ENCODE measurements at places on chromosomes 7 and 10.

GRCh38 chr10:343231-344220, 208.3 kb downstream of the ZMYND11 start:
- DNase-seq = no peak

DNA sequence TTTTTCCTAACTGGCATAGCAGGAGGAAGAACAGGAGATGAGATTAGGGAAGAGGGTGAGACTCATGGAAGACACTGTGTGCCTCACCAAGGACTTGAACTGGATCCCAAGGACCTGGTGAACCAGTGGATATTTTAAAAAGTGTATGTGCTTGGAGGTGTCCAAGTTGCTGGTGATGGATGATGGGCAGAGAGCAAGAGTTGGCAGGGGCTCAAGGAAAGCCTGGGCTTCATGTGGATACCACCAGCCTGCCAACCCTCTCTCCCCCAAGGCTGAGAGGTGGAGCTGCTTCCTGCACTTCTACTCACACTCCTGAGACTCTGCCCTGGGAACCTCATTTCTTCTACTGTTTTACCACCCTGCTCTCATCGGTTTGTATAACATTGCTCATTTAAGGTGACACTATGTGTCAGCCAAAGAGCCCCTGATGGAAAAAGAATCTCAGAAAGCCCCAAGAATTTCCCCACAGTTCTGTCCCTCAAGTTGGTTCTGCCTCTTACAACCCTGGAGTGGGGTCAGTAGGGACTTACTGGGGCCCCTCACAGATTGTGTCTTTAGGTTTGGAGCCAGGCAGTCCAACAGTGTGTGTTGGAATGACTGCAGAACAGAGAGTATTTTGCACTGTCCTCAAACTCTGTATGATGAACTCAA, 56.2 kb upstream of the PDCD4 start:
- no peak for DNase-seq

- no peak for DNase-seq
Measured at GRCh38 chr10:110036640-110037039, 28.9 kb downstream of the ADD3 start.

DNA sequence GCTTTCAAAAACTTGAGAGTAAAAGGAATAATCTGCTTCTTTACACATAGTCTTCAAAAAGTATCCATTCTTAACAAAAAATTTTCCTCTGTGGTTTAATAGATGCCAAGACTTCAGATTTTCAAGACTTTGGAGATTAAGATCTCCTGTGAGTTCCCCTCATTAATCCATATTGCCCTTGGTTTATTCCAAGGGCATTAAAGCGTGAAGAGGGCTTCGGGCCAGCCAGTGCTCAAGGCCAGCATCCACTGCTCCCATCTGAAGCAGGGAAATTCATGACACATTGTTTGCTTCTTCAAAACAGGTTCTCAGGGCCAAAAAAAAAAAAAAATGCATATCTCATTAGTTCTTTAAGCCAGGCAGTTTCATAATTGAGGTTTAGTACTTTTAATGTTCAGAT, 137.3 kb upstream of the RHOBTB1 start:
- no peak for DNase-seq

DNA sequence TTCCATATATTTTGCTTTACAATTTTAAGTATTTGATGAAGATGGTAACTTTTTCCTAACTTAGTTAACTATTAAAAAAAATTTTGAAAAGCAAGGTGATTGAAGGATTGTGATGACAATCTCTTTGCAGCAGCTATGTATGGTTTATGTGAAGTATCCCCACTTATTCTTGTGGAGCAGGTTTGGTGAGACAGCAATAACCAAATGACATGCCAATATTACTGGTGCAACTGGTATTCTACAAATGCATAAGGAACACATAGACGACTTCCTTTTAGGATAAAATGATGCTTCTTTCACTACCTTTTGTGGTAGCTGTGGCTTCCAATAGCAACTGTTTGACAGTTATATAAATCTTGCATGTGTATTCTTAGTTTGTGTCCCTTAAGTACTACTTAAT, 465.3 kb downstream of the PLXDC2 start:
- DNase-seq = no peak

DNA sequence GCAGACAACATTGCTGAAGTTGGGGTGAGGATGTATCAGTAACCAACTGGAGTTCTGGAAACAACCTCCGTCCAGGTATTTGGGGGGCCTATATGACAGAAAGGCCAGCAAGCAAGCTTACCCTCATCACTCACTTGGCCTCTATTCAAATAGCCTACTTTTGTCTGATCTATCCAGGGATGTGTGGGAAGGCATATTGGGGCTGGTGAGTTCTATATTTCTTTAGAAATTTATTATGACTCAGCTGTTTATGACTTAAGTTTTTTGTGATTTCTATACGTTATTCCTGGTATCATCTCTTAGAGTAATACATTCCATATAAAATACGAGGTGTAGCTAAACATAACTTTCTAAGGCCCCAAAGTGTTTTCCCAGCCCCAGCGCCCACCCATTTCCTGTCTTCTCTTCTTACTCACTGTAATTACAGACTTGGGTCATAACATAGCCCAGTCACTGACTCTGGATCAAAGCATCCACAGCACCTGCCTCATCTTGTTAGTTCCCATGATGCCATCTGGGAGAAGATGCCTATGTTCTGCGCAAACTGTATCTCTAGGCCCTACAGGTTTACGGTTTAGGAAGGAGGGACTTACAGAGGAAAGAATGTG, 18.1 kb downstream of the GARS1 start:
- DNase-seq = no peak

GRCh38 chr10:98956576-98957260, 278.9 kb downstream of the HPSE2 start:
- DNase-seq = no peak

DNA sequence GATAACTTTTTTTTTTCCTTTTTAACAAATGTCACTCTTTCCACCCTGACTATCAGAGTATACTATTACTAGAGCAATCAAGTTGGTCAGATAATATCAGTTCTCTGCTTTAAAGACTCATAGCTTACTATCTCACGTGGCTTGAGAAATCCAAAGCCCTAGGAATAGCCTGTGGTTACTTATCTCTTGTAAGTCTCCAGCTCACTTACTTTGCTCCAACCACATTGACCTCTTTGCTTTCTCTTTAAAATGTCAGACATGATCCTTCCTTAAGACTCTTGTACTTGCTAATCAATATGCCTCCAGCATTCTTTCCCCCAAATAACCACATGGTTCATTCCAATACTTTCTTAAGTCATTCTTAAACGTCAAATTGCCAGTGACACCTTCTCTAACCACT, 1292.2 kb downstream of the REEP3 start:
- no peak for DNase-seq

DNA sequence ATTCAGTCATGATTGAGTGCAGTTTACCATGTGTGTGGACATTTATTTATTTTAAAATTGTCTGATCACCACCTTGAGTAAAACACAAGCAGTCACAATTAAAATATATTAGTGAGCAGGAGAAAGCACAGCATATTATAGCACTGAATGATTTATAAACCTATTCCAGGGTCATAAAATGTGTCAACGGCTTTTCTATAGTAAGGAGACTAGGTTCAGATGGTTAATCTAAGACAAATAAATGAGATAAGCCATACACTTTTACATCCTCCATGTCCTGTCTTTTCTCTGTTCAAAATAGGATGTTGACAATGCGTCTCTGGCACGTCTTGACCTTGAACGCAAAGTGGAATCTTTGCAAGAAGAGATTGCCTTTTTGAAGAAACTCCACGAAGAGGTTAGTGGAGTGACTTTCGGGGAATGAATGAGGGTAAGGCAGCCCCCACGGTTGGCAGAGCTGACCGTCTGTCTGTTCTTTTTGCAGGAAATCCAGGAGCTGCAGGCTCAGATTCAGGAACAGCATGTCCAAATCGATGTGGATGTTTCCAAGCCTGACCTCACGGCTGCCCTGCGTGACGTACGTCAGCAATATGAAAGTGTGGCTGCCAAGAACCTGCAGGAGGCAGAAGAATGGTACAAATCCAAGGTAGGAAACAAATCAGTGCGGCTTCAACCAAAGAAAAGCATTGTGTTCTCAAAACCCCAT, 5.4 kb downstream of the VIM start:
- no peak for DNase-seq

DNA sequence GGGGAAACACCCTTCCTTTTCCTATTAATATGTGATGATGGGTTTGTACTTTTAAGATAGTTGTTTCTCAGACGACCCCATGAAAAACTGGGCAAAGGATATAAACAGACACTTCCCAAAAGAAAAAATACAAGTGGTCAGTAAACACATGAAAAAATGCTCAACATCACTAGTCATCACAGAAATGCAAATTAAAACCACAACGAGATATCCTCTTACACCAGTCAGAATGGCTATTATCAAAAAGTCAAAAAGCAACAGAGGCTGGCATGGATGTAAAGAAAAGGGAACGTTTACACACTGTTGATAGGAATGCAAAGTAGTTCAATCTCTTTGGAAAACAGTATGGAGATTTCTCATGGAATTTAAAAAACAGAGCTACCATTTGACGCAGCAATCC, 111.4 kb upstream of the ZEB1 start:
- DNase-seq = no peak

GRCh38 chr10:126843299-126843934, 61.8 kb upstream of the DOCK1 start:
- no peak for DNase-seq

DNA sequence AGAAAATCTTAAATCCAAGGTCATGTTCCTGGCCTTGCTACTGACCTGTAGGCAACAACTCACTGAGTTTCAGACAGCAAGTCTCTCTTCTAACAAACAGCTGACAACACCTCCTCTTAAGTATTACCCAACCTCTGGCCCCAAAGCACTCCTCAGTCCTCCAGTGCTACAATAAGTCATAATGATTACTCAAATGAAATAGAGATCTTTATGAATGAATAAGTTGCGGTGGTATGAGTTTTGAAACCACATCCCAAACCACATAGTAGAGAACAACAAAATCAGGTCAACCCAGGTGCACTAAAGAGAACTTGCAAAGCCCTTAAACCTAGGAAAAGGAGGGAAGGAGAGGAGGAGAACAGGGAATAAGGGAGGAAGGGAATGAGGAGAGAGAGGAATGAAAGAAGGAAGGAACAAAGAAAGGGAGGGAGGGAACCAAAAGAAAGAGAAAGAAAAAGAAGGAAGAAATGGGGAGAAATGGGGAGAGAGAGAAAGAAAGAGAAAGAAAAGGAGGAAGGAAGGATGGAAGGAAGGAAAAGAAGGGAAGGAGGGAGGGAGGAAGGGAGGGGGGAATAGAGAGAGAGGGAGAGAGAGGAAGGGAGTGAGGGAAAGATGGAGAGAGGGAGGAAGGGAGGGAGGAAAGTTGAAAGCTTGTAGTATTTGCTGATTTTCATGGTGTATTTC, 142.8 kb upstream of the CALCR start:
- no peak for DNase-seq

- DNase-seq = no peak
Measured at GRCh38 chr10:105181626-105182025, 540.5 kb downstream of the SORCS3 start.

- DNase-seq = no peak
Measured at GRCh38 chr7:4188651-4189050, 493.4 kb upstream of the FOXK1 start.

- no peak for DNase-seq
Measured at GRCh38 chr7:149254181-149254858, 7.7 kb upstream of the ZNF783 start.

- peak; percentile 47 for DNase-seq
Measured at GRCh38 chr7:12895296-12895695, 207.9 kb downstream of the ARL4A start.

DNA sequence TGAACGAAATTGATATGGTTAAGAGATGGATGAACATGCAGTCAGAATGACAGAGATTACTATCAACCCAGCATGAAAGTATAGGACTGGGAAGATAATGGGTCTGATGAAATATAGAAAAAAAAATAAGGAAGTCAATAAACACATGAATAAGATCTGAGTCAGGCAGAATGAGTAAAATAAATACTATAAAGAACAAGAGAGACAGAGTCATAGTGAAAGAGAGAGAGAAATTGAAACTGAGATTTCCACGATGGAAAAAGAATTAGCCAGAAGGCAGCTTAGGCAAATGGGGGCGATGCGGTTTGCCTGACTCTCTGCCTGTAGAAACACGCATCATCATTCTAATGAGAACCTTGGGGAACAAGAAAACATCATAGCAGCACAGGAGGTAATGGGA, 26.6 kb downstream of the SEMA3D start:
- peak; percentile 49 for DNase-seq

GRCh38 chr7:17153536-17153935, 144.9 kb upstream of the AHR start:
- no peak for DNase-seq

GRCh38 chr7:10468908-10469307, 504.8 kb upstream of the PHF14 start:
- no peak for DNase-seq

- no peak for DNase-seq
Measured at GRCh38 chr7:4792537-4793126, 17.2 kb downstream of the AP5Z1 start.
